Stimulated activated CD4-positive, alpha-beta T cell treated with anti-CD3 and anti-CD28 coated beads, Interleukin-1b, Interleukin-23, amount 100 ng/mL, for 48 hours (primary cell): ENCODE measurements at places on chromosomes 2 and 18.

DNA sequence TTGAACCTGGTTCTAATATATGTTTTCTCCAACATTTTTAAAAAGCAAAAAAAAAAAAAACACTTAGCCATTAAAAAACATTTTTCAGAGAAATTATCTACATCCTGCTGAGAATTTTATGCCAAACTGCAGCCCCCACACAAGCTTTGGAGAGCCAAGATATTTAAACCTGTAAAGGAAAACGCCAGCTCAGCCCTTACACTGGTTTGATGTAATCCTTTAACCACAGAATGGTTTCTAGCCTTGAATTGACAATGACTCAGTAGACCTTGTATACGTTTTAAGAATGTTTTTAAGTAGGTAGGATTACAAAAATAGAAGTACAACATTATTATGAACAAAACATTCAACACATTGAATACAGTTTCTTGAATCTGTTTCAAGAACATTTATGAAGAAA lies 113.6 kb downstream of the BABAM2 start:
- DNase-seq: no peak

GRCh38 chr2:203583701-203584100 lies 48.6 kb upstream of the RAPH1 start:
- DNase-seq: peak; percentile 45

- no peak for DNase-seq
Measured at GRCh38 chr2:42929546-42930024, 137.2 kb upstream of the HAAO start.

DNA sequence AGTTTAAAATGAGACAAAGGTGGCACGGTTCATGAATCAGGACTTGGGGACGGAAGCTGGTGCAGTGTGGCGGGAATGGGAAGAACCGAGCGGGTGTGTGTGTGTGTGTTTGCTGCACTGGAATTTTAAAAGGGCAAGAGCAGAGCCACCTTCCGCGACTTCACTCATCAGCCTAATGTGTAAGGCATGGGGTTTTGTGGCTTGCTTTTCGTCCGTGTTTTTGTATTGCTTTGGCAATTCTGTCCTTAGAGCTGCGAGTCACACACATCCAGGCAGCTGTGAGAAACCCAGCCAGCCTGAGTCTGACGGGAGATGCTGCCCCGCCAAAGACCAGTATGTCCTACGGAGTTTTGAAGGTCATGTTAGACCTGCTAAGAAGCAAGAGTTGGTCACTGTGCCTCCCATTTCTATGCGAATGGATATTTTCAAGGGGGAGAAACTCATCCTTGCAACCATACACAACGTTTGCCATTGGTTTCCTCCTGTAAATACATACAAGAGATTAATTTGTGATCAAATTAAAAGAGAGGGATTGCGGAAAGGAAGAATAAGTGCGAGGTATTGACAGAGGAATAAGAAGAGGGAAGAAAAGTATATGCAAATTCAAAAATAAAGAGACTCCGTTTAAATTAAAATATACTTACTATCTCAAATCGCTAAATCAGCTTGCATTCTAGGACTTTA lies 665 bp upstream of the CACNB4 start:
- no peak for DNase-seq

DNA sequence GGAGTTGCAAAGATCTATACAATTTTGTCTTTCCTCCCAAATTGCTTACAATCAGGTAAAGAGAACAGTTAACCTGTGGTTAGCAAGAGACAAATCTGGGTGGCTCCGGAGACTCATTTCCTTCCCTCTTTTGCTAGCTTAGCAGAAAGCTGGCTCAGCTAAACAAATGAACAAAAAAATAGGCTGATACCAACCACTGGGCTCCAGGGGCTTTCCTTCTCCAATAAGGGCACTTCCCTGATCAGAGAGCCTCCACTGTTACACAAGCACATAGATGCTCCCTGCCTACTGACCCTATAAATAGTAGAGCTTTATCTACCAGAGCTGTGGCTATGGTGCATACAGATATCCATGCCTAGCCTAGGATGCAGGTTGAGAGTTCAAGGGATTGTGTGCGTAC lies 90.1 kb upstream of the ARL5A start:
- DNase-seq: no peak

DNA sequence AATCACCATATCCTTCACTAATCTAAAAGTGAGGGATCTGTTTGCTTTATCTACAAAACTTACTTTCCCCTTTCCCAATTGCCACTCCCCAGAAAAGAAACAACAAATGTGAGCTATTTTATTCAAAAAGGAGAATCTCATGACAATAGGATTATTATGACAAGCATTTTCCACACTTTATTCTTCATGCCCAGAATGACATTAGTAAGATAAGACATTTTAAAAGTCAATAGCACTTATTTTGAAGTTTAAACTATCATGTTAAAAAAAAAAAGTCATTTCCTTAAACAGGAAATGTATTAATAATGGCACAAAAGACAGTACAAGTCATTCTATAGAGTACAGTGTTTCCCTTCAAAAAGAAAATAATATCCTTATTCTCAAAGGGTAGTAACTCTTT lies 58.8 kb upstream of the HNRNPA3 start:
- DNase-seq: no peak

DNA sequence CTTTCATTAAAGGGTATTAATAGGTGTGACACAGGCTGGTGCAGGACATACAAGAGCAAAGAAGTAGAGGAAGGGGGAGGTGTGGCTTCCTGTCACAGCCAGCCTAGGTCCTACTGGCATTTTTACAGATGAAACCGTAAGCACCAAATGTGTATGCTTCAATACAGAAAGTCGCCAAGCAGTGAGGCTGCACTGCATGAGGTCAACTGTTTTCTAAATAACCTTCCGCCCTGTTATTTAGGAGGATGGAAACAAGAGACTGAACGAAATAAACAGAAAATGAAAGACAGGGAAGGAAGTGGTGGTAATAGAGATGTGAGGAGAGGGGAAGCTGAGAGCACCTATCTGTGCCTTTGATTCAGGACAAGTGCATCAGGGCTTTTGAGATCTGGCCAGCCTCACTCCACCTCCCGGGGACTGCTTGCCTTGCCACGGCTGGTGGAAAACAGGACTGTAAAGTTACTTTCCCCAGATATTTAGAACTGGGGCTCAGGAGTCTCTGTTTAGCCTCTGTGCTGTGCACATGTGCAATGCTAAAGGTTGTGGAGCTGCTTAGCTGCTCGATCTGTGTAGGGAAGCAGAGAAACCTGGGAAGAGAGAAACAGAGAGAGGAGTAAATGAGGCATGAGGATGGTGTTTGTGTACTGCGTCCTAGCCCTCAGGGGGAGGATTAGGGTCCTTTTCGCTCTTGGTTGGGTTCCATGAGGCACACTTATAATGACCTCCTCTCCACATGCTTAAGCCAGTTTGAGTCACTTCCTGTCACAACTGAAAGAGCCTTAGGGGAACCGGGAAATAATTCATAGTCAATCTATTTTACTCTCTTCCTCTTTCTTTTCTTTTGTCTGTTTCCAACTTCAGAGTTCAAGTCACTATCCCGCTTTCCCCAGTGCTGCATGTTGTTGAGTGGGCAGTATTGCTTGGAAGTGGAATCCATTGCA lies 62.3 kb upstream of the BOD1L2 start:
- DNase-seq: no peak

DNA sequence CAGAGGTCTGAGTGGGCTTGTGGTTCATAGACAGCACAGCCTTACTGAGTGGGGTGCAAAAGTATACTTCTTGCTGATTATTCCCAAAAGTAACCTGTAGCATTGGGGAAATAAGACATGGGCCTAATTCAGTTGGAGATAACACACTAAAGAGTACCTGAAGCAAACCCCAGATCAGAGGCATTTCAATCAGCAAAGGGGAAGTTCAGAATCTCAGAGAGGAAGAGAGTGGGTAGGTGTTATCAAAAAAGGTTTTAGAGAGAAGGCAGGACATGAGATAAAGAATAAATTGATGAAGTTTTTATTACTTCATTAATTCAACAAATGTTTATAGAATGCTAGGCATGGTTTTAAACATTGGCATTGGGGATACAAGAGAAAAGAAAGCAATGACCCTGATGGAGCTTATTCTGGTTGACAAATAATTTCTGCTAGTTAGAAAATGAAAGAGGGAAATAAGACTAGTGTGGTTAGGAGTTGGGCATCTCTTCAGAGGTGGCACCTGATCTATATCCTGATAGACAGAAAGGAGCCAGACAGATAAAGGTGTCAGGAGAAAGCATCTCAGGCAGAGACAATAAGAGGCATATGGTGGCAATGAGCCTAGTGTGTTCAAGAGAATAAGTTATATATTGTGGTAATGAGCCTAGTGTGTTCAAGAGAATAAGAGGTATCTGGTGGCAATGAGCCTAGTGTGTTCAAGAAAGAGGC lies 153.8 kb upstream of the SETBP1 start:
- DNase-seq: no peak

DNA sequence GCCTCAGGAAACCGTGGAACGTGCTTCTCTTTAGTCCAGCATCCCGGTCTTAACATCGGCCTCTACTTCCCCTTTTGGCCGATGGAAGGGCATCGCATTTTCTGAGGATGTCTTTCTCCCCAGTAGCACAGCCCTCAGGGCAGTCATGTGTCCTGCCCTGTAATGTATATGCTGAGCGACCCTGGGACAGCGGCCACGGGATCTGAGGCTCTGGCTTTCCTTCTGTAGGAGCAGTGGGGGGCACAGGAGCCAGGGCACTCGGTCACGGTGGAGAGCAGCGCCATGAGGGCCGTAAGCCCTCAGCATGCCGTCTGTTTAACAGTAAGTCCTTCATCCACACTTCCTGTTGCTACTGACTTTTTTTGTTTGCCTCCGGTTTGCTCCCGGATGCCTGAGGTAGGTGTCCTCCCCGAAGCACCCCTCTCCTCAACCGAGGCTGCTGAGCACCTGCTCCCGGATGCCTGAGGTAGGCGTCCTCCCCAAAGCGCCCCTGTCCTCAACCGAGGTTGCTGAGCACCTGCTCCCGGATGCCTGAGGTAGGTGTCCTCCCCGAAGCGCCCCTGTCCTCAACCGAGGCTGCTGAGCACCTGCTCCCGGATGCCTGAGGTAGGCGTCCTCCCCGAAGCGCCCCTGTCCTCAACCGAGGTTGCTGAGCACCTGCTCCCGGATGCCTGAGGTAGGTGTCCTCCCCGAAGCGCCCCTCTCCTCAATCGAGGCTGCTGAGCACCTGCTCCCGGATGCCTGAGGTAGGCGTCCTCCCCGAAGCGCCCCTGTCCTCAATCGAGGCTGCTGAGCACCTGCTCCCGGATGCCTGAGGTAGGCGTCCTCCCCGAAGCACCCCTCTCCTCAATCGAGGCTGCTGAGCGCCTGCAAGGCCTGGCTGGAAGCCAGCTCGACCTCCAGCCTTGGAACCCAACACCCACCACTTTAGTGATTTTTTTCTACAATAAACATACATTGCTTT lies 169.3 kb downstream of the HDAC4 start:
- no peak for DNase-seq

- DNase-seq: no peak
Measured at GRCh38 chr2:42127425-42128424, 41.4 kb upstream of the EML4 start.

GRCh38 chr18:61975526-61976326 lies 82.9 kb upstream of the RNF152 start:
- peak; percentile 9 for DNase-seq

- DNase-seq: no peak
Measured at GRCh38 chr18:73503326-73503725, 635.5 kb upstream of the NETO1 start.

DNA sequence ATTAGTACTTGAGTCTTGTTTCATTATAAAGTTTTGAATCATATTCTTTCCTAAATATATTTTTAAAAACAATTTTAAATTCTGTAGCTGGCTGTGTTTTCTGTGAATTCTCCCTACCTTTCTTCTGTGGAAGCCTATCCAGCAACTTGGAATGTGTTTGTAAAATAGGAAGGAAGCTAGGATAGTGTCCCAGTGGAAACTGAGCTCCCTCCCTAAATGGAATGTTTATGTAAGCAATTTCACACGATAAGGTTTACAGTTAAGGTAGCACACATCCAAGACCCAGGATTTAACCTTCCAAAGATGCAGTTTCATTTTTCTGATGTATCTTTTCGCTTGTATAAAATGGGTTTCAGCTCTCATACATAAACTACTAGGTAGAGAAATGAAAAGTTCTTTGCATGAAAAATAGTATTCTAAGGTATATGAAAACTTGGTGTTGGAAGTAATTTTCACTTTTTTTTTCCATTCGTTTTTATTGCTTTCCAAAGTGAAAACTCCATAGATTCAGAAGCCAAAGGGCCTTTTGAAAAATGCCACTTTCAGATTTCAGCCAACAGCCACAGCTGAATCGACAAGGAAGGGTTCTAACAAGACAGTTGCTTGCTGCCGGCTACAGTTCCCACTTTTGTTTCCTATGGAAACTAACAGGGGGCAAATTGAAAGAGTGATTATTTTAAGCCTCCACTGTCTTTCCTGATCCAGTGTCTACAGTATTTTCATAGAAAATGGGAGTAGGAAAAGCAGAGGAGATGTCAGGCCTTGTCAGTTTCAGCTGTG lies 405.1 kb upstream of the POU3F3 start:
- DNase-seq: no peak

GRCh38 chr2:160132761-160133160 lies 67.3 kb downstream of the ITGB6 start:
- no peak for DNase-seq

- no peak for DNase-seq
Measured at GRCh38 chr2:228654707-228655106, 473.2 kb upstream of the SPHKAP start.

- no peak for DNase-seq
Measured at GRCh38 chr2:118045286-118045685, 31.4 kb upstream of the CCDC93 start.

DNA sequence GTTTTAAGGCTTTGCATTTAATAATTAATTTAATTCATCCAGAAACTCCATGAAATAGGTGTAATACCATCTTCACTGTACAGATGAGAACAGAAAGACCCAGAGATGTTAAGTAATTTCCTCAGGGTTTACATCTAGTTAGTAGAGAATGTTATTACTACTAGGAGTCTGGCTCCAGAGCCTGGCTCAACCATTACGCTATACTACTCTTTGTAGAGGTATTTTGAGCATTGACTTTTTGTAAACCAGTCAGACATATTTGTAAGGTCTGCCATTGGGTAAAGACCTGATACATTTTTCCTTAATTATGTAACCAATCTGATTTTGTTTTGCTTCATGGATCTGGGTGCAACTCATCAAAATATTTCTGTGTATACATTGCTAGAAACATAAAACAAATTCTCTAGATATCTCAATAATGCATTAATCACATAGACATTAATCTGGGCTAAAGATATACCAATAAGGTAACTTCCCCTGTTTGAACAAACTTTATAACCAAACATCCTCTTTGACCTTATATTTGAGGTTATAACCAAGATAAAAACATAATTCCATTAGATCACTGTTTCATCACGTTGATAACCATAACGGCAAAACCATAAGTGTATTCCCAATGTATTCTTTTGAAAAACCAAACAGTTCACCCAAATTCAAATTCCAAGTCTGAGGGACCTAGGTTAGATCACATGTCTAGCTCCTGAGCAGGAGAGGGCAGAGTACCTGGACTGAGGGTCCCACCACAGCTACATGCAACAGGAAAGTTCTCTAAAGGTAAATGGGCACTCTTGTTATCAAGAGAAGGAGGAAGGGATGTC lies 135.0 kb downstream of the IKZF2 start:
- DNase-seq: no peak
